Fibroblast of the conjunctiva (primary cell): ENCODE measurements at places on chromosomes 7 and 10.

- DNase-seq: no peak
Observed at GRCh38 chr10:131264110-131264788, 47.3 kb downstream of the TCERG1L start.

- DNase-seq: peak; percentile 48
Observed at GRCh38 chr10:88038268-88038667, 174.8 kb downstream of the PTEN start.

GRCh38 chr7:105228555-105228954 is 160.2 kb downstream of the SRPK2 start:
- DNase-seq: no peak

DNA sequence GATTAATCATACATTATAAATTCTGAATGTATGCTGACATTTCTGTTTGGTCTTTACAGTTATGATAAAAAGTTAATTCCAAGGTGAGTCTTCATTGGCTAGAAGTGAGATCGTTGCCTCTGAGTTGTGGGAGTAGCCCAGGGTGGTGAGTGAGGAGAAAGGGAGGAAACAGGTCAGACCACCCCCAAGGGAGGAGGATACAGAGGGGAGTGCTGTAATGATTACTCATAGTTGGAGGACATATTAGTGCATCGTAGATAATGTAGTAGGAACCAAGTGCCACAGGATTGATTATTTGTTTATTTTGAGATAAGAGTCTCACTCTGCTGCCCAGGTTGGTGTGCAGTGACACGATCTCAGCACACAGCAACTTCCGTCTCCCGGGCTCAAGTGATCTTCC is 672.2 kb downstream of the INHBA start:
- DNase-seq: no peak

- DNase-seq: no peak
Observed at GRCh38 chr7:116340201-116340847, 130.0 kb downstream of the TES start.

GRCh38 chr7:139603896-139604295 is 80.4 kb downstream of the CLEC2L start:
- no peak for DNase-seq

DNA sequence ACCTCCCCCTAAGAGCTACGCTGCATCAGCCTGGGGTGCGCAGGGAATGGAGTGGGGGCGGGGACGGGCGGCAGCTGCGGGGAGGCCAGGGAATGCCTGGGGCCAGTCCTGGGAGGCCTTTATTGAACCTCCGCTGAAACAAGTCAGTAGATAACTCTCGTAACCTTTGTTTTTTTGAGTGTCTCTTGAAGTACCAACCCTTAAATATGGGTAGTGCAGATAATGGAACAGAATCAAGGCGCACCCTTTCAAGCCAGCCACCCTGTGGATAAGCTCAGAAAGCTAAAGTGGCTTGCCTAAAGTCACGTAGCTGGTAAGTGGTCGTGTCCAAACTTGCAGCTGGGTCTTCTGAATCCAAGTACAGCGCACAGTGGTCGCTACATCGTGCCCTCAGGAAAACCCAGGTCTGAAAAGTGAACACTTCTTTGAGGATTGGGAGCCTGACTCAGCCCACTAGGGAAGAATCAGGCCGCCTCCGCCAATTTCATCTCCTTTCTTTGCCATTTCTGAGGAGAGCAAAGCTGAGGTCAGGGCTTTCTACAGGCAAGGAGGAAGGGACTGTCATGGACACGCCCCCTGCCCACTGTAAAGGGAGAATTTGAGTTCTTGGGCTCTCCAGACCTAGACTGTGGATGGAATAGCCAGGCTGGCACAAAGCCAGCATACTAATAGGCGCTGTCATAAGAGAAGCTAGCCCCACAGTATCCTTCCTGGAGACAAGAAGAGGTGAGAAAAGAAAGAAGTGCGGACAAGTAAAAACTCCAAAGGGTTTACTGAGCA is 3.2 kb upstream of the EGR2 start:
- no peak for DNase-seq

DNA sequence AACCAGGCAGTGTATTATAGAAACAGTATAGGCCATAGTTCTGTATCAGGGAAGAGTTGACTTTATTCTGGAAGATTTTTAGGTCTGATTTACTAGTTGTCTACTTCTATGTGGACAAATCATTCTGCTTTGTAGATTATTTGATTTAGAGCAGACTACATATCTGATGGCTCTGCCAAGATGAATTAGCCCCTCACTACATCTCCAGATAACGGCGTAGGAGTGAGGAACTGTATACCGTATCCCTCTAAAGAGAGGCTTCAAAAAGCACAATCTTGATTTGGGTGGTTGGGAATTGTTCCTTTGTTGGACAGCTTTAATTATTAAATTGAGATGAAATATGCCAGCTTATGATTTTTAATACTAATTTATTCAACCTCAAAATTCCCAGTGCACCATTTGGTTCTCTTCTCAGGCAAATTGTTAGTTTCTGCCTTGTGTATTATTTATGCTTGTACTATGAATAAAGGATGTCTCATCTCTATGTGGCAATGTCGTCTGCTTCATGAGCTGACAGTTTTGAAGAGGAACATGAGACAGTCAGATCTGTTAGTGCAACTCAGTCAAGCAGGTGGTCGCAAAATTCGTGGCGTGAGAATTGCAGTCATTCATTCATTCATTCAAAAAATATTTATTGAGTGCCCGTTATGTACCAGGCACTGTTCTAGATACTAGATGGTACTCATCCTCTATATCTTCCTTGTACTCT is 422.8 kb downstream of the EXOC4 start:
- DNase-seq: no peak

- DNase-seq: no peak
Observed at GRCh38 chr10:65566906-65567305, 1358.9 kb upstream of the LRRTM3 start.

DNA sequence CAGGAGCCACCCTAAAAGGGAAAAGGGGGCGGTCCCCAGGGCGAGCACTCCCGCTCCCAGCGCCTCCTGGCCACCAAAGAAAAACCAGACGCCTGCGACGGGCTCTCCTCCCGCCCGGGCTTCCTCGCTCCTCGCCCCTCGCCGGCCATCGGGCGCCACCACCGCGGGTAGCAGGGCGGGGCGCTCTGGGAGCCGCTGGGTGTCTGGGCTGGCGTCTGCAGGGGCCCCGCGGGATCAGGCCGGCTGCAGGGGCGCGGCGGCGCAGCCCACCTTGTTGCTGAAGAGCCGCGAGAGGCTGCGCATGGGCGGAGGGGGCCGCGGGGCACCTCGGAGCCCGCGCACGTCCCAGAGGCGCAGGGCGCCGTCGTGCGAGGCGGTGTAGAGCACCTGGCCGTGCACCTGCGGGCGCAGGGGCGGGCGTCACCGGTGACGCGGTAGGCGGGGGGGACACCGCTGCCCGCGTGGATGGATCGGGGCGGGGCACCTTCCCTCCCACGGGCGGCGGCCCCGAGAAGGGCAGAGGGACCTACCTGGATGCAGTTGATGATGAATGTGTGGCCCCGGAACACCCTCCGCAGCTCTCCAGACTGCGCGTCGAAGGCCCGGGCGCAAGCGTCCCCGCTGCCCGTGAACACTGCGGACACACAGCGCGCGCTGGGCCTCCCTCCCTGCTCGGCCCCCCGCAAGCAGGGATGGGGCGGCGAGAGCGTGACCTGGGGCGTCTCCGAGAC is 28.3 kb downstream of the WDR86 start:
- DNase-seq: no peak

GRCh38 chr7:83947260-83947659 is 247.3 kb downstream of the SEMA3A start:
- DNase-seq: no peak

- no peak for DNase-seq
Observed at GRCh38 chr7:85600395-85600794, 413.5 kb upstream of the SEMA3D start.

- no peak for DNase-seq
Observed at GRCh38 chr7:3426064-3426463, 125.0 kb downstream of the SDK1 start.

DNA sequence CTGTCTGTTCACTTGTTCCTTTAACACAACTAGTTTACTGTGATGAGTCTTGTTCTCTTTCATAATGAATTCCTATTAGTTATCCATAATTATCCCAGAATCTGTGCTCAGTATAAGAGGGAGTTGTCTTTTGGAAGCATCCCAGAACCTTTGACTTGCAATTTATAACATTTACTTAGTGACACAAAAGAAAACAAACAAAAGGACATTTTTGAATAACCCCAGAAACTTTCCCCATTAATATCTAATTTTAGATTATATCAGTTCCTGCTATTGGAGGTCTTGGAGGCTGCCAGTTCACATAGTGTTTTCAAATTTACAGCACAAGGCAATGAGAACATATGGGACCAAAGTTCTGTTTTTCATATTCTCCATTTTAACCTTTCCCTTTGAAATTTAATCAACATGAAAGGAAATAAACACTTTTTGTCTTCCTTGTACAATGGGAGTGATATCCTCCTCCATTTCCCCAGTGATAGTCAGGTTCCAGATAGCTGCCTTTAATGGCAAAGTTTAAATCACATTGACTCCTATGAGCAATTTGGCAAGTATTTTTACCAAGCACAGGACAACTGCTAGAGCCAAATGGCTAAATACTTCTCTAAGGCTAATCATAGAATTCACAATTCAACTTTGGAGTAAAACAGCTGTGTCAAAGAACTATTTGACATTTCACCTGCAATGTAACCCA is 37.1 kb upstream of the GNAT3 start:
- no peak for DNase-seq

GRCh38 chr10:70331486-70332268 is 47.9 kb upstream of the NPFFR1 start:
- DNase-seq: peak; percentile 94
